ENCODE measurements at places on chromosomes 13 and 19.

GRCh38 chr19:57096685-57097361 lies 23.0 kb upstream of the USP29 start:
- no peak for ATAC-seq

- ATAC-seq = no peak
Observed at GRCh38 chr13:73970421-73971055, 163.7 kb downstream of the KLF12 start.

GRCh38 chr13:101755228-101755887 lies 302.9 kb downstream of the ITGBL1 start:
- ATAC-seq = no peak

DNA sequence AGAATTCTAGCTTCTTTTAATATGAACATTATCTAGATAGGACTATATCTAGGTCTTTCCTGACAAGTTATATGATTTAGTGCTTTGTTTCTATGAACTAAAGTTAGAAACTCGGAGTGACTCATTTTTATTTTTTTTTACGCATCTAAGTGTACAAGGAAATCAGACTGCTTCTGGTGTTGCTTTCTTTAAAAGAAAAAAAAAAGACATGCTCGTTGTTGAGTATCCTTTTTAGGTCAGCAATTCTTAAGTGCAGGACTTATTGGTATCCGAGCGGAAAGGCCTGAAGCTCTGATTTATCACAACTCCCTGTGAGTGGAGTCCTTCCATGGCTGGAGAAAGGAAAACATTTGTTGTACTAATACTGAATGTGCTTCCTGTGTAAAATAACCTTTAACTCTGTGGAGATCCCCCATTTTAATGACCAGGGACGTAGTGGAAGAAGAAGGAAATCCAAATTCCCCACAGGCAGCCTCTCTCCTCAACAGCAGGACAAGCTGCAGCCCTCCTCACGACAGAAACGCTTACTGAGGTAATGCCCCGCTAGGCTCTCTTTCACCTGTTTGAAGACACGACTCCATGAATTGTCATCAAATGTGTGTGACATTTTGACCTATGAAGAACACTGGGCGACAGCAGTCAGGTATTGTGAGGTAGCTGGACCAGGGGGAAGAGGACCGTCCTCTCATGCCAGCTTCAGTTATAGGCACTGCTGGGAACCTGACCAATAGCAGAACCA lies 17.9 kb upstream of the POMP start:
- ATAC-seq = no peak

DNA sequence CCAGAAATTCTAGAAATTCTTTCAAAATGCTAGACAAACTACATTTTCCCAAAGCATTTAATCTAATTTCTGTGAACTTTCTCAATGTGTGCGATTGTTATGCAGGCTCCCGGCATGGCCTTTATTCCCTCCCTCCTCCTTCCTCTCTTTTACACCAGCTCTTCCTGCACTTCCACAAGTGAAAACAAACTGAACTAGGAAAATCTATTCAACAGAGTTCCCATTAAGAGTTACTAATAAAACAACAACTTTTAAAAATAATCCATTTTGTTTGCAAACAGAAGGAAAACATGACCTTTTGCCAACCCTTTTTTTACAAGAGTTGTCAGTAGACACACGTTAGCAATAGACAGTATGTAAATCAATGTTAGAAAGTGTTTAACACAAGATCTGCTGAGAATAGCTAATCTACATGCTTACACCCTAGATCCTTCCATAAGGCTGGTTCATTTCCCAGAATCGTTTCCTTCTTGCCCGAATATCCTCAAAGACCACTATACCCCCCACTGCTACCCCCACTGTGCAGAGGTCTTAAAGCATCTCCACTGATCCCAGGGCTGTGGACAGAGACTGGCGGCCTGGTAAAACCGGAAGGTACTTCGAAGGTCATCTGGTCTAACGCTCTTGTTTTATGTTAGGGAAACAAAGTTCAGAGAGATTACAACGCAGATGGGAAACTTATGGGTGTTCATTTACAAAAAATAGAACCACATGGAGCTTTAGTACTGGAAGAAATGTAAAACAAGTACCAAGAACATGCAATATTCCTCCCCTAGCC lies 98.0 kb downstream of the FOXO1 start:
- no peak for ATAC-seq
